ENCODE measurements at places on chromosomes 4 and X. TPM values are rescaled to one million over a fixed set of nuclear protein-coding genes. Genes with fewer than 3 reads are reported as not detected.

GRCh38 chr4:85522836-85523235 is 47.9 kb downstream of the ARHGAP24 start:
- H3K27ac ChIP-seq: no peak overlapping the region
- DNase-seq: no peak
- no peak overlapping the region for H3K4me3 ChIP-seq
- no peaks in the 10 kb centered on the region for H3K4me1 ChIP-seq

- no peak for DNase-seq
- no peak overlapping the region for H3K4me3 ChIP-seq
- H3K27me3 ChIP-seq: no peaks in the 10 kb centered on the region
- H3K27ac ChIP-seq: no peak overlapping the region
- H3K36me3 ChIP-seq: no peaks in the 10 kb centered on the region
Measured at GRCh38 chr4:17058536-17058915, 160.1 kb upstream of the LDB2 start.

DNA sequence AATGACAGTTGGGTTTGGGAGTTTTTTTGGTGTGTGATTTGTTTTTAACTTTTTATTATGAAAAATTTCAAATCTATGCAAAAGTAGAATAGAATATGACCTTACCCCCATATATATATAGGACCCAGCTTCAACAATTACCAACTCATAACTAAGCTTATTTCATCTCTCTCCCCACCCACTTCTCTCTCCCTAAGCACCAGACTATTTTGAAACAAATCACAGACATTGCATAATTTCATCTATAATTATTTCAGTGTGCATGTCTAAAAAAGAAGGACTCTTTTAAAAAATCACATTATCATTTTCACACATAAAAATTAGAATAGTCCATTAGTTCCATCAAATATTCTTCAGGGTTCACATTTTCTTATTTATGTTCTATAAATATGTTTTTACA is 28.3 kb upstream of the NKX6-1 start:
- H3K27me3 ChIP-seq: no peaks in the 10 kb centered on the region
- DNase-seq: no peak
- no peaks in the 10 kb centered on the region for H3K4me1 ChIP-seq
- no peaks in the 10 kb centered on the region for H3K36me3 ChIP-seq
- no peak overlapping the region for H3K4me3 ChIP-seq
- no peak overlapping the region for H3K27ac ChIP-seq

DNA sequence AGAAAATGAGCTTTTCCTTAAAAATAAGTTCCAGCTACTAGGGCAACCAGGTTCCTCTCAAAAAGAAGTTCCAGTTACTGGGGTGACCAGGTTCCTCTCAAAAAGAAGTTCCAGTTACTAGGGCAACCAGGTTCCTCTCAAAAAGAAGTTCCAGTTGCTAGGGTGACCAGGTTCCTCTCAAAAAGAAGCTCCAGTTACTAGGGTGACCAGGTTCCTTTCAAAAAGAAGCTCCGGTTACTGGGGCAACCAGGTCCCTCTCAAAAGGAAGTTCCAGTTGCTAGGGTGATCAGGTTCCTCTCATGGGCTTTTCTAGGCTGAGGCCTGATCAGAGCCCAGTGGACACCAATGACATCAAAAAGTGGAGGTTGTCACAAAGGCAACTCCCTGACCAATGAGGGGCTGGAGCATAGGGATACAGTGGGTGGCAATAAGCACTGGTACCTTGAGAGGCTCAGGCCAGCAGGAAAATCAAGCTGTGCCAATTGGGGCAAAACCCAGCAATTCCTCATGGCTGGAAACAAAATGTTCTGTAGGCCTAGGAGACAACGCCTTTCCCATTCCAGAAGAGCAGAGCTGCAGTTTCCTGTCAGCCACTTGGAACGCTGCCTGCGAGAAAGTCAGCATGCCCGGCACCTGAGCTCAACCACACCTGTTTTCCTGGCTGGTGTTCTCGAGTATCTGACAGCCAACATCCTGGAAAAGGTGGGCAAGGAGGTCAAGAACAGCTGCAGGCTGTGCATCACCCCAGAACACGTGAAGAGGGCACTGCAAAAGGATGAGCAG is 12.3 kb upstream of the SYTL5 start:
- no peaks in the 10 kb centered on the region for H3K27me3 ChIP-seq
- H3K4me3 ChIP-seq: no peak overlapping the region
- H3K36me3 ChIP-seq: no peaks in the 10 kb centered on the region
- no peaks in the 10 kb centered on the region for H3K4me1 ChIP-seq
- no peak for DNase-seq

DNA sequence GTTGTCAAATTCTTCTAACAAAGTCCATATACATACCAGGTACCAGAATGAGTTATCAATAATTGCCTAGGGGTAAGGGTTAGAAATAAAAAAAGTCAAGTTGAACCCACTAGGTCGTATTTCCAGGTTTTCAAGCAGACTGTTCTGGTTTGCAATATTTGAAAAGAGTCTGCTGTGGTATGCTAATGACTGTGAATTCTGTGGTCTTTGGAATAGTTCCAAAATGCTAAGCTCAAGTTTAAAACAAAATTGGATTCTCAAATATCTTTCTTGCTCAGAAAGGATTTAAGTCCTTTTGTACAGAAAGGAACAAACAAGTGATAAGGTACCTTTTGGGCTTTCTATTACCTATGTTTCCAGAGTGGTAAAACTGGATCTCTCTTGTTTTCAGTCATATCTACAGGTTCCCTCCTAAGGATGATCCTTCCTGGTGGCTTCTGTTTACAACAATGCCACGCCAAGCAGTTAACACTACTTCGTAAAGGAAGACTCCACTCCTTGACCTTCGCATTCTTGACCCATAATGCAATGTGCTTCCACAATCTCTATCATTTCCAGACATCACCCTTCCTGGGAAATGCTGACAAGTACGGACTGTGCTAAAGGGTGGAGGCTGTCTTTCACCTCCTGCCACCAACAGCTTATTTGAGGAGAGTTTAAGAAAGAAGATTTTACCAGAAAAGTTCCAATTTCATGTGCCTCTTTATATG is 531.7 kb upstream of the FTHL17 start:
- no peak overlapping the region for H3K4me3 ChIP-seq
- H3K27me3 ChIP-seq: no peaks in the 10 kb centered on the region
- H3K4me1 ChIP-seq: no peaks in the 10 kb centered on the region
- DNase-seq: no peak
- H3K36me3 ChIP-seq: no peaks in the 10 kb centered on the region

- no peaks in the 10 kb centered on the region for H3K27me3 ChIP-seq
- no peak for DNase-seq
- no peak overlapping the region for H3K27ac ChIP-seq
- no peaks in the 10 kb centered on the region for H3K36me3 ChIP-seq
Measured at GRCh38 chr4:141789716-141790115, 153.3 kb downstream of the IL15 start.

DNA sequence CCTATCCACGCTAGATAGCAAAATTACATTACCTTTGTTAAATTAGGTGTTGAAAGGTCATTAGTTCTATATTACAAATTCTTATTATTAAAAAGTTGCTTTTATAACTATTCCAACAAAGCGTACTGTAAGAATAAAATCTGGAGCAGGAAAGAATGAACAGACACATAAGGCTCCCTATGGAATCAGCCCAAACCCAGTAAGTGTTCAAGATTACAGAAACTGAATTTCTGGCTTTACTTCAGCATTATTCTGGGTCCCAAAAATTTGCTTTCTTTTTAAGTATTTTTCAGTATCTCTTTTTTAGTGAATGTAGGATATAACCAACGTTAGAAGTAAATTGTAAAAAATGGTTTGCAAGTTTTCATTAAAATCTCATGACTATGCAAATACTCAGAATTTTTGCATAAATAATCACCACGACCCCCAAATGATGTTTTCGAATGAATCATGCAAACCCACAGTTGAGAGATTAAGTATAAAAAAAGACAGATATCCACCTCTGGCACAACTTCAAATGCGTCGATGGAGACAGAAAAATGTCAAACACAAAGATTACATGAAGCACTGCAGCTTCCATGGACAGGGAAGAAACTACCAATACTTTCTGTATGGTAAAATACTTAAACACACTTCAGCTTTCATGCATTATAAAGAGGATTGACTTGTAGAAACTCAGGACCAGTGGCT is 238.5 kb downstream of the RASL11B start:
- no peaks in the 10 kb centered on the region for H3K27me3 ChIP-seq
- no peak for DNase-seq
- H3K4me3 ChIP-seq: no peak overlapping the region

- DNase-seq: no peak
- no peak overlapping the region for H3K4me3 ChIP-seq
- no peaks in the 10 kb centered on the region for H3K4me1 ChIP-seq
- H3K27ac ChIP-seq: no peak overlapping the region
Measured at GRCh38 chr4:151331276-151332042, 6.1 kb upstream of the SH3D19 start.

GRCh38 chr4:57013543-57014120 is 34.9 kb downstream of the POLR2B start:
- H3K27me3 ChIP-seq: no peaks in the 10 kb centered on the region
- H3K4me1 ChIP-seq: no peaks in the 10 kb centered on the region
- no peak overlapping the region for H3K4me3 ChIP-seq

DNA sequence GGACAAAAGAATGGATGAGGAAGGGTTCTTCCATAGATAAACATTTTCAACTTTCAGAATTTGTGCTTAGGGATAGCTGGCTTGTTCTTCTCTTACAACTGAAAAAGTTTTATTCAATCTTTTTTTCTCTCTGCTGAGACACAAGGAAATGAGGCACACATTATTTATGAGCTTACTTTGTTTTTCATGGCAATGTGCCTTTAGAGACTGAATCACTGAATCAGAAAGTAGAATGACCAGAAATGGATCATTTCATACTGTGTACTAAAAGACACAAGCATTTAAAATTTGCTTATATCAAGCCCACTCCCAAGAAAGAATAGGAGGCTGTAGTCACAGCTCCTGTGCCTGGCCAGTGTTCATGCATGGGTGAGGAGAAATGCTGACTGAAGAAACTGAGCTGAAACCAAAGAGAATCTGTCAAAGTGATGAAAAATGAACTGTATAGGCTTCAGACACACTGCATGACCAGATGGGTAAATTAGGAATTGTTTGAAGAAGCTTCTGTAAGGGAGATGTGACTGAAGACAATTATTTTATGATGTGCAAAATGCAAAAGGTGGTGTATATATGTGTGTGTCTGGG is 413.8 kb downstream of the RAPGEF2 start:
- no peak overlapping the region for H3K27ac ChIP-seq
- no peak overlapping the region for H3K4me3 ChIP-seq
- DNase-seq: no peak
- no peaks in the 10 kb centered on the region for H3K36me3 ChIP-seq
- no peaks in the 10 kb centered on the region for H3K27me3 ChIP-seq

GRCh38 chr4:153341575-153342090 is 2.9 kb upstream of the MND1 start:
- no peak overlapping the region for H3K4me3 ChIP-seq
- H3K36me3 ChIP-seq: no peaks in the 10 kb centered on the region
- no peaks in the 10 kb centered on the region for H3K27me3 ChIP-seq

GAGE12H gene
- not detected for polyA plus RNA-seq

ETDB gene
- not detected for polyA plus RNA-seq

POU3F4 gene
- not detected for polyA plus RNA-seq

ADH1B gene
- 35.4 TPM for polyA plus RNA-seq

TENM3 gene
- polyA plus RNA-seq: 1.5 TPM
